NCI-H2171 treated with DMSO at 0.1 percent for 48 hours (cell line): ENCODE measurements at places on chromosomes 3 and 15.

GRCh38 chr3:125054062-125054448 lies 1.7 kb downstream of the HEG1 start:
- no peak for DNase-seq

DNA sequence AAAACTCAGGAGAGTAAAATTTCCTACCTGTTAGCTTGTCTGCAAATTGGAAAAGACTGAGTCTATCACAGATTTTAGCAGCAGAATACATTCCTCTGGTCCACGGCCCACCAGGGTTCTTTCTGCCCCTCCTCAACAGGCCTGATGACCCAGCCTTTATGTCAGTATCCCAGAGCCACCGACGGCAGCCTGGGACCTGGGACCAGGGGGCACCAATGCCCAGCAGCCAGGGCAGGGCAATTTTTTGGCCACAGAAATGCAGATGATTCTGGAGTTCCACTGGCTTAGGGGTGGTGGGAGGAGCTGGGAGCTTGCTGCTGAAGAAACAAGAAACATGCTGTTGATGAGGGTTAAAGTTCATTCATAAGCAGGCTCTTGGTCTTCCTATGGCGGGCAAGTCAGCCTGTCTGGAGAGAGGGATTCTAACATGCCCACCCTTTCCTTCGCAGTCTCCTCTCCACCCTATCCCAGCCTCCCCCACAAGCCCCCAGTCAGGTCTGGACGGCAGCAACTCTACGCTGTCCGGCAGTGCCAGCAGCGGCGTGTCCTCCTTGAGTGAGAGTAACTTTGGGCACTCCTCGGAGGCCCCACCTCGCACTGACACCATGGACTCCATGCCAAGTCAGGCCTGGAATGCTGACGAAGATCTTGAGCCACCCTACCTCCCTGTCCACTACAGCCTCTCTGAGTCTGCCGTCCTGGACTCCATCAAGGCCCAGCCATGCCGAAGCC lies 4.3 kb upstream of the MANF start:
- no peak for DNase-seq

GRCh38 chr15:42825599-42825998 lies 88.7 kb upstream of the CDAN1 start:
- no peak for DNase-seq

GRCh38 chr15:36079021-36079420 lies 500.4 kb upstream of the CDIN1 start:
- DNase-seq, result no peak

DNA sequence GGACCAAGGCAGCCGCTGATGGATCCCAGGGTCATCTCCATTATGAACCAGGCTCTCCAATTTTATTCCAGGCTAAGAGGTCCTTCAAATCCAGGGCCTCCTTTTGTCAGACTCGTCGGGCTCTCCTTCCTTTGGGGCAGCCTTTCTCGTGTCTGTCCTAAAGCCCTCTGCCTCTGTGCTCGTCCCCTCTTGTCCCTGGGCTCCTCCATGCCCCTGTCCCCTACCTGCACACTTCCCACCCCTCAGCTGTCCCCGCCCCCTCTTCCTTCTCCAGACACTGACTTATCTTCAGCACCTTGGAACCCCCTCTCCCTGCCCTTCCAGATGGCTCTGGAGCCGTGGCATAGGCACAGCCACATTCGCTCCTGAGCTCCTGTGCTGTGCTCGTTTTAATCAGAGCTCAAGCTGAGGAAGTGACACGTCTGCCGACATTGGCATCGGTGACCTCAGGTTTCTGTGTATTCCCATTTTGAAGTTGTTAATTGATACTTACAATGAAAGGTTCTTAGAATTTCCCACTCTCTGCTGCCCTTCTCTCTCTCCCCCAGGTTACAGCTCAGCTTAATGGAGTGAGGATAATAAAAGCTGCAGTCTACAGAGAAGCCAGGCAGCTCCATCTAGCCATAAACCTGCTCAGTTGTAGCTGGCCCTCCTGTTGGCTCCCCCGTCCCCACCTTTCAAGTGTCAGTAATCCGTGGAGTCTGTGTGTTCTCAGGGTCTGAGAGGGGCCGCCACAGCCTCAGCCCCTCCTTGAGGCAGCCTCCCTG lies 51.1 kb upstream of the SEC22A start:
- no peak for DNase-seq

GRCh38 chr3:87546216-87546615 lies 269.8 kb upstream of the POU1F1 start:
- DNase-seq, result no peak

DNA sequence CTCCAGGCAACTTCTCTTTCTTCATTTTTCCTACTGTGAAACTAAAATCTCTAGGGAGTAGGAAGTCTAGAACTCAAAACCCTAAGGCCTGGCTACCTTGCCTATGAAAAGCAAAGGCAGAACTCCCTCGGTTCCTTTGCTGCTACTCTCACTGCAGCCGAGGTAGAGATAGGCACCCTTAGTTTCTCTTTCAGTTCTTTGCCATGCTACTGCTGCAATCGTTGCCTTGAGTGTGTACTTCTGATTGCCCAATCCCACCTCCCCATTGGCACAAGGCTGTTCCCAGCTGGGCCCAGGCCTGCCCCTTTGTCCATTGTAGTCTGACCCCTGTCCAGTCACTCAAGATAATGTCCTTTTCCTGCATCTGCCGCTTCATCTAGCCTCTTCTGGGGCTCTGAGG lies 92.3 kb upstream of the MRPS22 start:
- DNase-seq, result no peak

- no peak for DNase-seq
These were observed 26.8 kb downstream of the LRTM1 start for GRCh38 chr3:54900838-54901591.

GRCh38 chr15:49847423-49848281 lies 226.8 kb downstream of the DTWD1 start:
- no peak for DNase-seq

DNA sequence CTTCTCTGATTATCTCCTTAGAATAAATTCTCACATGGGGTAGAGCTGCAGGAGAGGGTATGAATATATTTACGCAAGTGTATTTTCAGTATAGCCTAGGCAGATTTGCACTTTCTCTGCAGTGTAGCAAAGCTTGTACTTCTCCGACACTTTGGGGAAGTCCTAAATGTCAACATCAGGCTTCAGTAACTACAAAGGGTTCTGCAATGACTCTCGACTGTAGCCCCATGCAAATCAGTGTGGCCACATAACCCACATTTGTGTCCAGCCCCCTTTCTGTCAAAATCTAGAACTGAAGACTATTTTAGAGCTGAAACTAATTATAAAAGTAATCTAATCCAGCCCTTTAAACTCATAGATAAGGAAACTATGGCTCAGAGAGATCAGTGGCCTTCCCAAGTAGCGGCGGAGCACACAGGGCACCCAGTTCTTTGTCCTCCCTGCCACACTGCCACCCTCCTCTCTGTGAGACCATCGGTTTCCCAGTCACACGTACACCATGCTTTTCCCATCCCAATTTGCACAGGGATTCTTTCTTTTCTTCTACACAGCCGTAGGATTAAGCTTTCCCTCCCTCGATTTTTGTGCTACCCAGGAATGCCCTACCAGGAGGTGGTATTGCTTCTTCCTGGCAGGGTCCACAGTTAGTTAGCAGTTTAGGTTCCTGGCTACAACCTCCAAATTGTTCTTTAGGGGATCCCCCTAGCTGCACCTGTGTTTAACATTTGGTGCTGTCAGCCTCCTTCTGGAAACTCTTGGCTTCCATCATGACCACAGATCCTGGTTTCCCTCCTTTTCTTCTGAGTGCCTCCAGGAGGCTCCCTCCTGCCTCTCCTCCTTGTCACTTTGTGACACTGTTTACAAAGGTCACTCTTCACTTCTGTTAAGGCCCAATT lies 22.9 kb downstream of the MRAS start:
- no peak for DNase-seq

- no peak for DNase-seq
These were observed 57.5 kb downstream of the HMCES start for GRCh38 chr3:129336093-129336706.

GRCh38 chr3:49997862-49998261 lies 57.9 kb downstream of the RBM6 start:
- no peak for DNase-seq

GRCh38 chr3:197364410-197365071 lies 66.1 kb upstream of the DLG1 start:
- DNase-seq, result peak; percentile 18

DNA sequence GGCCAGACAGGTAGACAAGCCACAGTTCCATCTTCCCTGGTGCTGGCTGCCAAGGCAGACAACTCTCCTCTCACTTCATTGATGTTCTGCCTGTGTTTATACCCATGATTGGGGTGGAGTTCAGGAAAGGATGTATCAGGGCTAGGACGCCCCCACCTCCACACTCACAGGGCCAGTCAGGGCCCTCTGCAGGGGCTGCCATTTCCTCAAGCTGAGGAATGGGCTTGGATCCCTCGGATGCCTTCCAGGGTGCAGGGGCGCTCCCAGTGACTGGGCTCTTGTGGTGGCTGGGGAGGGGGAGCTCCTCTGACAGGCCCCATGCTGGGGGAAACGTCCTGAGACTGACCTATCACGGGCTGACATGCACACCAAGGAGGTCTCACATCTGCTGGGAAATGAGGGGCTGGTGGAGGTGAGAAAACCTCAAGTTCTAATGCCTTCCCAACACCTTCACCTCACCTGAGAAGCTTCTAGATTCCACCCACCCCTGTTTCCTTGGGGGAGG lies 31.4 kb downstream of the SEMA7A start:
- DNase-seq, result no peak

DNA sequence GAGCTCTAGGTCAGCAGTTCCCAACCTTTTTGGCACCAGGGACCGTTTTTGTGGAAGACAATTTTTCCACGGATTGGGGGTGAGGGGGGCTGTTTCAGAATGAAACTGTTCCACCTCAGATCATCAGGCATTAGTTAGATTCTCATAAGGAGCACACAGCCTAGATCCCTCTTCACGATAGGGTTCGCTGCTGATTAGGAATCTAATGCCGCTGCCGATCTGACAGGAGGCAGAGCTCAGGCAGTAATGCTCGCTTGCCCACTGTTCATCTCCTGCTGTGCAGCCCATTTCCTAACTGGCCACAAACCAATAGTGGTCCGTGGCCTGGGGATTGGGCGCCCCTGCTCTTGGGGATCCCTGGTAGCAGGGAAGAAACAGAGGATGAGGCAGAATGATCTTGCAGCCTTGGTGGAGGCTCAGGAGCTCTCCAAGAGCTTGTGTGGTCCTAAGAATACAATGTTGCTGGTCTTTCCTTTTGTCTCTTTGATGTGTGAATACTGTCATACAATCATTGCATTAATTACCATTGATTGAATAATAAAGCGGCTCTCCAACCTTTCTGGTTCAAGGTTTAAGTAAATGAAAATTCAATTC lies 183.2 kb downstream of the FNDC3B start:
- no peak for DNase-seq

GRCh38 chr3:179589143-179589542 lies 15.3 kb downstream of the MRPL47 start:
- no peak for DNase-seq

DNA sequence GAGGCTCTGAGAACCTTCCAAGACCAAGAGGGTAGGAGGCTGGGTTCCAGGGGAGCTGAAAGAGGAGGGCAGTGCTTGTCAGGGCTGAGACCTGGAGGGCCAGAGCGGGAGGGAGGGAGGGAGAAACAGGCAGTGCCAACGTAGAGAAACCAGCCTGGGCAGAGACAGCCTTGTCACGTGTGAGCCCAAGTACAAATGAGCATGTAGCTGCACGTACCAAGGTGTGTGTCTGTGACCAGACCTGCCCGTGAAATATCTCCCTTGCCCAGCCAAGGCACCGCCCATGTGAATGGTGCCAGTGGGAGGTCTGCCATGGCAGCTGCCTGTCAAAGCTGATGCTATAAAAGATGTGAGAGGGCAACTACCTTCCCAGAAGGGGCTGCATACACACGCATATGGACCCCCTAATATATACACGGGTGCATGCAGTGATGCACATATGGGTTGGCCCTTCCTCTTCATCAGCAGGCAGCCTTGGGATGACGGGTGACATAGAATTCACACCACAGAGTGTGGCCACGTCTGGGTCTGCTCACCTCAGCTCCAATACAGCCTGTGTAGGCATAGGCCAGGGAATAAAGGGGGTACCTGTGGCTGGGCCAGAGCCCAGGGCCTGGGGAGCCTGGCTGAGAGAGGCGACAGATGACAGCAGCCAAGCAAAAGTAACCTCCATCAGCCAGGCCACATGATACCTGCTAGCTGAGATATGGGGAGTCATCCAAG lies 7.8 kb upstream of the CTDSPL start:
- DNase-seq, result peak; percentile 80

- DNase-seq, result no peak
These were observed 77.6 kb downstream of the CRTC3 start for GRCh38 chr15:90607361-90607760.

GRCh38 chr15:43901495-43901894 lies 74.7 kb downstream of the WDR76 start:
- no peak for DNase-seq

DNA sequence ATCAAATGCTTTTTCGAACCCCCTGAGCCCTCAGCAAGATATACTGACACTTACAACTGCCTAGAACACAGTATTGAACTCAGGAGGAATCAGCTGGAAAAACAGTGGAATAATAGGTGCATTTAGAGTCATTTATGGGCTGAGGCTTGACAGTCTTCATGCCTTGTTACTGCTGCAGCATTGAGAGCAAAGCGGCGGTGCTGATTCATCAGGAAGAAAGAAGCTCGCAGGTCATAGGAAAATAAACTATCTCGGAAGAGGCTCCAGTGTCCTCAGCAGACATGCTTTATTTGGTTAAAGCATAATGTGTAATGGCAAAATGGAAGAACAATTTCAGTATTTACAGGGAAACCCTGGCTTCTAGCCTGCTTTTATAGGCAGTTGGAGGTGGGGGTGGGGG lies 30.1 kb upstream of the NEO1 start:
- DNase-seq, result no peak

DNA sequence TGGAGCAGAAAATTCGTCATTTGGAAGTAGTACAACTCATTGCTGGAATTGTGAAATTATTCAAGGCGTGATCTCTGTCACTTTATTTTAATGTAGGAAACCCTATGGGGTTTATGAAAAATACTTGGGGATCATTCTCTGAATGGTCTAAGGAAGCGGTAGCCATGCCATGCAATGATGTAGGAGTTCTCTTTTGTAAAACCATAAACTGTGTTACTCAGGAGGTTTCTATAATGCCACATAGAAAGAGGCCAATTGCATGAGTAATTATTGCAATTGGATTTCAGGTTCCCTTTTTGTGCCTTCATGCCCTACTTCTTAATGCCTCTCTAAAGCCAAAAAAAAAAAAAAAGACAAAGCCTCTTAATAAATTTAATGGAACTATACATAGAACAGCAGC lies 5.5 kb upstream of the TIMMDC1 start:
- no peak for DNase-seq

DNA sequence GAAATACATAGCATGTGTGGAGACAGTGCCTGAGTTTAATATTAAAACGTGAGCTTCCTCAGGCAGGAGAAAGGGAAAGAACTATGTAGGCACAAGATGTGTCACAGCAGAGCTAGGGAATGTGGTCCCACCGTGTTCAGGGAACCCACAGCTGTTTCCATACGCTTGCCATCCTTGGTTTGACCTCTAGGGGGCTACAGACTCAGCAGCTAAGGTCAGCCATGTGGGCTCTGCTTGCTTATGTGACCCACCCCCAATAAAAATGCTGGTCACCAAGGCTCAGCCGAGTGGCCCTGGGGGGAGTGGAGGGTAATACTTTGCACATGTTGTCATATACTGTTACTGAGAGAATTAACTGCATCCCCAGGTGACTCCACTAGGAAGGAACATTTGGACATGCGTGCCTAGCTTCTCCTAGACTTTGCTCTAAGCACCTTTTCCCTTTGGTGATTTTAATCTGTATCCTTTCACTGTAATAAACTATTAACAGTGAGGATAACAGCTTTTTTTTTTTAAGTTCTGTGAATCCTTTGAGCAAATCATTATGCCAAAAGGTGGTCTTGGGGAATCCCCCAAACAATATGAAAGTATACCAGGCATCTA lies 3.3 kb downstream of the TUBGCP5 start:
- peak; percentile 15 for DNase-seq

GRCh38 chr15:33086500-33087121 lies 107.9 kb downstream of the FMN1 start:
- DNase-seq, result peak; percentile 43
